NCI-H187 (cell line): ENCODE measurements at places on chromosomes 13 and 19.

DNA sequence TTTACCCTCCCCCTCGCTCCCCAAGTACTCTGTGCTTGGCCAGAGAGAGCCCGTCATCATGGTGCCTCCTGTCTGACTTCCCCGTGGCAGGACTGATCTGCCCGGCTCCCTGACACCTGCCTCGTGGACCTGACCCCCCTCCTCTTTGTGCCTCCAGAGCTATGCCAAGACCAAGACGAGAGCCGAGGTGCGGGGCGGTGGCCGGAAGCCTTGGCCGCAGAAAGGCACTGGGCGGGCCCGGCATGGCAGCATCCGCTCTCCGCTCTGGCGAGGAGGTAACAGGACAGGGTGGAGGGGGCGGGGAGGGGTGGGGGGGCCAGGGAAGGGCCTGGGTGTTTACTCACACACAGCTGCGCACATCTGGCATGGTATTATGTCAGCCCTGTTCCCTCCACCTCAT lies 4.5 kb downstream of the MRPL4 start:
- DNase-seq: no peak

DNA sequence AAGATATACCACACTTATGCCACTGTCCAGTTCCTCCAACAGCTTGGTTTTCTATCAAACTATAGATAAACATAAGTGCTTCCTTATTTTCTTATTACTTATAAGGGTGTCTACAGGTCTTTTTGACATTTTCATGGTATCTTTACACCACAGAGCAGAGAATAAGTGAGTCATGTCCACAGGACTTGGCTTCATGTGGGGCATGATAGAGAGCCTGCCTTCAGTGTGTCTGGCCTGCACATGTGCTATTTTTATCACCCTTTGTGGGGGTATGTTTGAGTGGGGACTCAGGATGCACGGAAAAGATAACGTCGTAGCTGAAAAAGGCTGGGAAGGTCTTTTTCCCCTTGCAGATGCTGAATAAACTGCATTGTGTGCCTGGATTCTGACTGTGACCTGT lies 8.1 kb upstream of the STOML3 start:
- DNase-seq: no peak

DNA sequence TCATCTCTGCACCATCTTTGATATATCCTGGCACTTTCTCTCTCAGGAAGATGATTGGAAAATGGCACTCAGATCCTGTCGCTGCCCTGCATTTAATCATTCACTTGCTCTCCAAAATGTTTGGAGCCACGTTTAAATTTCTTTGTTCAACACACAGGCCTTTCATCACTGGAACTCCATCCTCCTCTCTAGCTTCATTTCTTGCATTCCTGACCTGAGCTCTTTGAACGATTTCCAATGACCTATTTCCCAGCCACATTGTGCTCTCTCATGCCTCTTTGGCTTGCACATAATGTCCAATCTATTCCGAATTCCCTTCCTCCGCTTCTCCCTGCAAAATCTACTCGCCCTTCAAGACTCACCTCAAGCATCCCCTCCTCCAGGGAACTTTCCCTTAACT lies 287.4 kb upstream of the NBEA start:
- no peak for DNase-seq

- DNase-seq: no peak
Observed at GRCh38 chr19:52735734-52736133, 890 bp upstream of the ZNF611 start.

GRCh38 chr13:30561511-30561910 lies 56.2 kb upstream of the USPL1 start:
- DNase-seq: no peak

- DNase-seq: no peak
Observed at GRCh38 chr19:32038021-32038920, 307.1 kb upstream of the ZNF507 start.

- DNase-seq: peak; percentile 40
Observed at GRCh38 chr13:97113231-97114001, 108.7 kb upstream of the MBNL2 start.

GRCh38 chr19:58058467-58058866 lies 615 bp upstream of the ZNF135 start:
- no peak for DNase-seq

- DNase-seq: no peak
Observed at GRCh38 chr19:45023048-45023447, 15.8 kb upstream of the CLASRP start.

DNA sequence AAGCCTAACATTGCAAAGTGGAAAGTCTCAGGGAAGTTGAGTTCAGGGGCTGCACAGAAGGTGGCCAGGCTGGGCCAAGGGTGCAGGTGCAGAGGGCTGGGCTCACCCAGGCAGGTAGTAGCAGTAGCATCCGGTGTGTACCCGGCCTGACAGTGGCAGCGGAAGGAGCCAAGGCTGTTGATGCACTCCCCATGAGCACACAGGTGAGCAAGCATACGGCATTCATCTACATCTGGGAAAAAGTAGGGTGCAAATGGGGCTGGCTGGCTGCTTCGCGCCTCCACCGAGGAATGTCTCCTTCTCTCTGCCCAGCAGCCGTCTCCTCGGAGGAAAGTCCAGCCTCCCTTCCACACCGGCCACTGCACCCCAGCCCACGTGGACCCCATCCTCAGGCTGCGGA lies 30.6 kb downstream of the CCL25 start:
- DNase-seq: no peak

DNA sequence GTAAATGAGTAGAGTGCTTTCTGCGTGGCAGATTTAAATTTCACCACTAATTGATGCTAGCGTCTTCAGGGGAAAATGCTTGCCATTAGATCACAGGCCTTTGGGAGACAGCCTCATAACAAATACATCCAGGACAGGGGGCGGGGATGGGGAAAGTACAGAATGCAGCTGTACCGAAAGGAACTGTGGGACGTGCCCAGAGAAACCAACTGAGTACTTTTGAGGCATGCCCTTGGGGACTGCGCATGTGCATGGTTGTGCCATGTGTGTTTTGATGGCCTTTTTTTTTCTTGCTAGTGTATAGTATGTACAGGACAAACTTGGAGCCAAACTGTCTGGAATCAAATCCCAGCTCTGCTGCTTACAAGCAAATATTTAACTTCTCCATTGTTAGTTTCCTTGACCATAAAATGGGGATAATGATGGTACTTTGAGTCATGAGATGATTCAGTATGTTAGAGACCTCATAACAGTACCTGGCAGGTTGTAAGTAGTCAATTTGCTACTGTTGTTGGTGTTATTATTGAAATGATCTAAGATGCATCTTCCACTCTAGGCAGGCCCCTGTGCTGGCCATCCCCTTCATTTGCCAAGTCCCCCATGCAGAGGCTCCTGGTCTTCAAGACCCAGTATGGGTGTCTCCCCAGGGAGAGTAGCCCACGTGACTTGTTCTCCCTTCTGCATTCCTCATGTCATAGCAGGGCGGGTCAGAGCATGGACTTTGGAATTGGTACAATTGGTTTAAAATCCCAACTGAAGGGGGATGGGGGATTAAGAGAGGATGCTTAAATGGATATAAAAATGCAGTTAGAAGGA lies 68.3 kb upstream of the NPAS1 start:
- DNase-seq: no peak

GRCh38 chr13:51552027-51552426 lies 32.2 kb upstream of the WDFY2 start:
- DNase-seq: no peak

GRCh38 chr13:97879646-97880310 lies 73.7 kb upstream of the IPO5 start:
- DNase-seq: no peak

DNA sequence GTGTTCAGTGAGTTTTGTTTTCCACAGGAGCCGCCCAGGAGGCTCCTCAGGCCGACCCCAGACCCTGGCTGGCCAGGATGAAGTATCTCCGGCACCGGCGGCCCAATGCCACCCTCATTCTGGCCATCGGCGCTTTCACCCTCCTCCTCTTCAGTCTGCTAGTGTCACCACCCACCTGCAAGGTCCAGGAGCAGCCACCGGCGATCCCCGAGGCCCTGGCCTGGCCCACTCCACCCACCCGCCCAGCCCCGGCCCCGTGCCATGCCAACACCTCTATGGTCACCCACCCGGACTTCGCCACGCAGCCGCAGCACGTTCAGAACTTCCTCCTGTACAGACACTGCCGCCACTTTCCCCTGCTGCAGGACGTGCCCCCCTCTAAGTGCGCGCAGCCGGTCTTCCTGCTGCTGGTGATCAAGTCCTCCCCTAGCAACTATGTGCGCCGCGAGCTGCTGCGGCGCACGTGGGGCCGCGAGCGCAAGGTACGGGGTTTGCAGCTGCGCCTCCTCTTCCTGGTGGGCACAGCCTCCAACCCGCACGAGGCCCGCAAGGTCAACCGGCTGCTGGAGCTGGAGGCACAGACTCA lies 12.9 kb downstream of the B3GNT3 start:
- DNase-seq: no peak

DNA sequence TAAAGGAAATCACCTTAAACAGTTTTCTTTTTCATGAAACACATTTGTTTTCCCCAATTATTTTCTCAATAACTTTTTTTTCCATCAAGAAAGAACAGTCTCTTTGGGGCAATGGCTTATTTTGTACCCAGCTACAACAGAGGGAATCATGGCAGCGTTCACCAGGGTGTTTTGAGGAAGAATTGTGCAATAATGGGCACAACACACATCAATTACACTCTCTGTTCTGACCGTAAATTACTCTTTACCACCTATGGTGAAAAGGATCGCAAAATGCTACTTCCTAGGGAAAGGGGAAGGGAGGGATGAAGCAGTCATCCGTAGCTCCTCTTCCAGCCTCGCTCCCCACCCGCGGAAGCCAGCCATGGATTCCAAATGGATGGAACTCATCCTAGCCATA lies 38.6 kb downstream of the TMTC4 start:
- DNase-seq: no peak

- no peak for DNase-seq
Observed at GRCh38 chr19:23436944-23437343, 41.7 kb upstream of the ZNF91 start.

DNA sequence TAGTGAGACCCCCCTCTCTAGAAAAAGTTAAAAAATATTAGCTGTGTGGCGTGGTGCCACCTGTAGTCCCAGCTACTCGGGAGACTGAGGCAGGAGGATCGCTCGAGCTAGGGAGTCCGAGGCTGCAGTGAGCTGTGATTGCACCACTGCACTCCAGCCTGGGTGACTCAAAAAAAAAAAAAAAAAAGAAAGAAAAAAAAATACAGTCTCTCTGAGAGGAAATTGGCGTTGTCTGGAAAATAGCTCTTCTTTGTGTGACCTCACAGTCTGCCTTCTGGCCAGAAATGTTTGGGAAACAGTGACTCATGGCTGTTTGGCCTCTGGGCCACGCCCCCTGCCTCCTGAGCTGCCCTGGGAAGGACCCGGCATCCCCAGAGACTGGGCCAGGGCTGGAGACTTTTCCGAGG lies 10.7 kb downstream of the MARCHF2 start:
- DNase-seq: no peak

DNA sequence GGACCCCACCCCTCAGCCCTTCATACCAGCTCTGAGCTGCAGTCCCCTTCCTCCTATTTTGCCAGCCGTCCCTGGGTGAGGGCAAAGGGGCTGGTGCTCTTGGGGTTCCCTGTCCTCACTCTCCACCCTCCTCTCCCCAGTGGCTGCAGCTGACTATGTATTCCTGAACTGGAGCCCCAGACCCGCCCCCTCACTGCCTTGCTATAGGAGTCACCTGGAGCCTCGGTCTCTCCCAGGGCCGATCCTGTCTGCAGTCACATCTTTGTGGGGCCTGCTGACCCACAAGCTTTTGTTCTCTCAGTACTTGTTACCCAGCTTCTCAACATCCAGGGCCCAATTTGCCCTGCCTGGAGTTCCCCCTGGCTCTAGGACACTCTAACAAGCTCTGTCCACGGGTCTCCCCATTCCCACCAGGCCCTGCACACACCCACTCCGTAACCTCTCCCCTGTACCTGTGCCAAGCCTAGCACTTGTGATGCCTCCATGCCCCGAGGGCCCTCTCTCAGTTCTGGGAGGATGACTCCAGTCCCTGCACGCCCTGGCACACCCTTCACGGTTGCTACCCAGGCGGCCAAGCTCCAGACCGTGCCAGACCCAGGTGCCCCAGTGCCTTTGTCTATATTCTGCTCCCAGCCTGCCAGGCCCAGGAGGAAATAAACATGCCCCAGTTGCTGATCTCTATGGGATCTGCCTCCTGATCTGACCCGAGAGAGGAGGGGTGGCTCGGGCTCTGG lies 2.4 kb downstream of the COX7A1 start:
- DNase-seq: no peak
